Kidney epithelial cell (primary cell): ENCODE measurements at places on chromosomes 2 and 18.

DNA sequence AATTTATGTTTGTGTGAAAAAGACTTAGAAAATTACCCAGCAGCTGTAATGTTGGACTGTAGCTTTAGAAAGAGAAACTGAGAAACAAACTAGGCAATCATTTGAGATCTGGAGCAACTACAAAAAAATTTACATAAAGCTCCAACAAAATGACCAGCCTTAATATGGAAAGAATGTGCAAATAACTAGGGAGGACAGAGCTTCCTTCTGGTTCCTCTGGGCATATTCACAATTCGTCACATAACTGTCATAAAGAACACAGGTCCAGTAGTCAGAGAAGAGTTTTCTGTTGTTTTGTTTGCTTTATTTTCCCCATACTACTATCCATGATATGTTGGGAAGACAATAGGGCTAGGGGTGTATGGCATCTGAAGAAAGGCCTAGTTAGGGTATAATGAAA lies 416.8 kb upstream of the DSEL start:
- DNase-seq, result no peak

DNA sequence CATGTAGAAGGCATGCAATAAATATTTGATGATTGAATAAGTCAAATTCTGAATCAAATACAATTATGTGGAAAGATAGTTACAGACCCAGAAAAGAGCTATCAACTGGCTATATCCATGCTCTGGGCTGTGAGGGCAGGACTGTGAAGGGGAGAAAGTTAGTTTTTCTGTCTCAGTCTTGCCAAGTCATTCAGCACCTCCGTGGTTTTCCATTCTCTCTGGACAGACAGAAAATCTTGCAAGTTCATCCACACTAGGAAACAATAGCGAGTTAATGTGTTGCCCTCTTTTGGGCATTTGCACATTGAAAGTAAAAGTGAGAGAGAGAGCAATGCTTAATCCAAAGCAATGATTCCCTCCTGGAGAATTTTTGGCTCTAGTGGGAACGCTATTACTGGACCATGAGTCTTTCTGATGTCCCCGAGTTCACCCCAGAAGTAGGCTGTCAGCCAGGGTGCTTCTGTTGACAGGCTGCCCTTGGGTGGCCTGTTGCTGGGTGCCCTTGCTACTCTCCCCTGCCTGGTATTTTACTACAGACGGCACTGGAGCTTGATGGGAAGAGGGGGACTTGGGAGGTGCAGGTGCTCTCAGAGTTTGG lies 238.3 kb downstream of the LOXHD1 start:
- no peak for DNase-seq

GRCh38 chr18:23966909-23967308 lies 47.6 kb upstream of the TTC39C start:
- DNase-seq, result no peak

DNA sequence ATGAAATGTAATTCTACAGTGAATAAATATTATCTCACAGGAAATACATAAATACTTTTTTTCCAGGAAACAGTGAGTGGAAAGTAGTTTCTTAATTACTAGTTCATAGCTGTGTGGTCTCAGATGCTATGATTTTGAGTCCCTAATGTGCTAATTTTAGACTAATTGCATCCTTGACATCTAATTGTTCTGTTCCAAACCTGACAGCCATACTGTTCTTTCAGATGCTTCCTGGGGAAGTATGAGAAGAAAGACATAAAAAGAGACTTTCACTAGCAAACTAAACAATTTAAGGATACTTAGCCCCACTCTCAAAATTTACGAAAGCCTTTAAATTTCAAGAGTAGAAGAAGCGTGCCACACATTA lies 350.9 kb upstream of the CDH20 start:
- DNase-seq, result no peak

- peak; percentile 79 for DNase-seq
Measured at GRCh38 chr18:6917072-6917471, 187.6 kb downstream of the ARHGAP28 start.

DNA sequence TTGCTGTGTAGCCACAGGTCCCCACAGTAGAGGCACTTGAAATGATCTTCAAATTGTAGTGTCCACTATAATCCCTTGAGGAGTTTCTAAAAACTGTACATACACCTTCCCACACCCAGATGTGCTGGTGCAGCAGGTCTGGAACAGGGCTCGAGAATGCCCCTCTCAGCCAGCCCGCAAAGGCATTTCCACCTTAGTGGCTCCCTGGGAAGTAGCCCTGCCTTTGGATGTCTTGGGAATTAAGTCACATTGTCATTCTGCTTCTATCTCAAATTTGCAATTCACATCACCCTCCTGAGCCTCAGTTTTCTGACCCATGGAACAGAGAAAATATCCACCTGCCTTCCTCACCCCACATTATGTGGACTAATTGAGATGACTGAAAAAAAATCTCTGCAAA lies 44.3 kb upstream of the TCF7L1 start:
- DNase-seq, result no peak

DNA sequence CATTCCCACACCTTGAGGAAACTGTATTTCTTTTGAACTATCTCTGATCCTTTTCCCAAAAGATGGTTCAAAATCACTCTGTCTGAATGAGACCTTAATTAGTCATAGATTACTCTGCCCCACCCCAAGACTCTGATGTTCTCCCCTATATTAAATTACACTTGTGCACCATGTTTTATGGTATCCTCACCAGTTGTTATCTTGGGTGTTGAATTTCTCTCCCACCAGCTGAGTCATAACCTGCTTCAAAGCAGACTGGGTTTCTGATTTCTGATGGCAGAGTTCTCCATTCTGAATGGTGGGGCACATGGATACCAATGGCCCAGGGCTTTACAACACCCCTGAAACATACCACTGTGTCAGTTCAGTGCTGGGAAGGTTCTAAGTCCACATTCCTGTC lies 15.0 kb downstream of the CDH20 start:
- no peak for DNase-seq

GRCh38 chr2:130288467-130289403 lies 54.0 kb upstream of the IMP4 start:
- no peak for DNase-seq

GRCh38 chr2:98333922-98334321 lies 12.3 kb upstream of the CNGA3 start:
- DNase-seq, result no peak

GRCh38 chr2:239093952-239094351 lies 246.1 kb downstream of the TWIST2 start:
- no peak for DNase-seq

DNA sequence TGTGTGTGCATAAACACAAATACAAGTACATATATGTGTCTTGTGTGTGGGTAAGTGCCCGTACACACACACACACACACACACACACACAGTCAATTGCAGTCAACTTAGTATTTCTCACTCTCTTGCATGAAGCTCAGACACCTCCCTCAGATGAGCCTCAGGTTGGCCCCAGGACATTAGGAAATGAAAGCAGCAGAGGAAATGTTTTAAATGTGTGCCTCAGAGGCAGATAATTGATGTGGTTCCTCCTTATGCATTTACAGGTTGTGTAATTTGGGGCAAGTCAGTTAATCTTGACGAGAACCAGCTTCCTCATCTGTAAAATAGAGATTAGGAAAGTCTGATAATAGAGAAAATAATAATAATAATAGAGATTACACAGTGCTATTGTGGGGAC lies 814.0 kb upstream of the ID2 start:
- DNase-seq, result no peak

DNA sequence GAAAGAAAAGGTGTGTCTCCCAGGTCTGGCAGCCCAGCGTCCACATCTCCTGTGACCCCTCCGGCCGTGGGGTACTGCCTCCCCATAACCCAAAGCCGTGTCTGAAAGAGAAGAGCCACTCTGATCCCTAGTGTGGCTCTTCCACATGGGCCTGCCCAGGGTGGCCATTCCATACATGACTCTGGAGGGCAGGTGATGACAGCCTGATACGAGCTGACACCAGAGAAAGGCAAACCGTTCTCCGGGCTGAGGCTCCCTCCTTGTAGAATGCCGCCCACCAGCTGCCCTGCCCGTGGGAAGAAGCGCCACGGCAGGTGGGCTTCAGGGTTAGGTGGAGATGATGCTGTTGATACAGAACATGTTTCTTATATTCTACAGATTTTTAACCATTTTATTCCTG lies 451.6 kb upstream of the SALL3 start:
- DNase-seq, result no peak

DNA sequence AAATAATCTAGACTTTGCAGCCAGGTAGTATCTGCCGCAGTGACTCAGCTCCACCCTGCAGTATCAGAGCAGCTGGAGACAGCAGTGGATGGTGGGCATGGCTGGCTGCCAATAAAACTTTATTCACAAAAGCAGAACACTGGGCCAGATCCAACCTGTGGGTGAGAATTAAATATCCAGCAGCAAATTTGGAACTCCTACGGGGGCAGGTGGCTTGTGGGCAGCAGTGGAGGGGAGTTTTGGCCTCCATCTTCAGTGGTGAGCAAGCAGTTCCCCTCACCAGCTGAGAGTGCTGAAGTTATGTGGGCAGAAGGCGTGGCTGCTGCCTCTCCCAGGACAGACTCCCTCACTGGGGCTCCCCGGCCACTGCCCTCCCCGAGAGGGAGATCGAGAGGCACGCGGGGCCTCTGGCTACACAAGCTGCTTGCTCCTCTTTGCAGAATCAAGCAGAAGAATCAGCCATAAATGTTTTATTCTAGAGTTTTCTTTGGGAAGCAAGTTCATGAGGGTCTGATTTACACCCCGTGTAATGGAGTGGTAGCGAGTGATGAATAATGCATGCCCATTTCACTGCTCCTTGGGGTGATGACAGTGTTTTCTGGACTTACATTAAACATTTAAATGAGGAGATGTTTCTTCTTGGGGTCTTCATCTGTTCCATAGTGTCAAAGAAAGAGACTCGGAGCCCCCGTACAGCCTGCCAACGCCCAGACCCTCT lies 204.3 kb downstream of the SEPTIN10 start:
- no peak for DNase-seq

DNA sequence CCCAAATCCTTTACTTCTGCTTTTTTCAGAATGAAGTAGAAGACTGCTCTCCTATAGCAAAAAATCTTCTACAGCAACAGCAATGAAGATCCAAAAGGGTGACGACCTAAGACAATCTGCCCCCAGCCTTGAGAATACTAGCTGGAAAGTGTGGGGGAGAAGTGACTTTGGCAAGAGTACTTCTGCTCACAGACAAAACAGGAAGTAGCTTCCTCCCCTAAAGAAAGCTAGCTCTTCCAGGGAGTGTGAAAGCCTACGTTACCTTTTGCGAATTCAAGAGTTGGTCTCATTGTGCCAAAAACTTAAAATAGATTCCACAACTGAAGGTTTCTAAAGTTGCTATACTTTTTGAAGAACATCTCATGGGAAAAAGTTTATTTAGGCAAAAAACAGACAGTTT lies 1069.2 kb upstream of the CHAC2 start:
- DNase-seq, result no peak

- DNase-seq, result no peak
Measured at GRCh38 chr2:134892282-134893035, 26.2 kb upstream of the CCNT2 start.

- no peak for DNase-seq
Measured at GRCh38 chr2:156077041-156077742, 255.3 kb downstream of the NR4A2 start.

GRCh38 chr2:96520231-96520630 lies 15.1 kb upstream of the NEURL3 start:
- no peak for DNase-seq

DNA sequence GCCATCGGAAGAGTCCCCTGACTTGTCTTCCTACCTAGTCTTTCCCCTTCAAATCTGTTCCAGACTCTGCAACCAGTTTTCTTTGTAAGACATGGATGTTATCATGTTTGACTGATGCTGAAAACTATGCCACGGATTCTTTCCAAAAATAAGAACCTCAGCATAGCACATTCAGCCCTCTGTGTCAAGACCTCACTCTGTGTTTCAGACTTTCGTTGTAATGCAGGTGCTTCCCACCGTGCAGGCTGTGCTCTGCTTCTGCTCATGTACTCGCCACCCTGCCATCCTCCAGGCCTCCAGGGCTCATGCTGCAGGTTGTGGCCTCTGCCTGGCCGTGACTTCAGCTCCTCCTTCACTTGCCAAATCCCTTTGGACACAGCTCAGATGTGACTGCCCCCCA lies 347.0 kb upstream of the RAB12 start:
- DNase-seq, result no peak

DNA sequence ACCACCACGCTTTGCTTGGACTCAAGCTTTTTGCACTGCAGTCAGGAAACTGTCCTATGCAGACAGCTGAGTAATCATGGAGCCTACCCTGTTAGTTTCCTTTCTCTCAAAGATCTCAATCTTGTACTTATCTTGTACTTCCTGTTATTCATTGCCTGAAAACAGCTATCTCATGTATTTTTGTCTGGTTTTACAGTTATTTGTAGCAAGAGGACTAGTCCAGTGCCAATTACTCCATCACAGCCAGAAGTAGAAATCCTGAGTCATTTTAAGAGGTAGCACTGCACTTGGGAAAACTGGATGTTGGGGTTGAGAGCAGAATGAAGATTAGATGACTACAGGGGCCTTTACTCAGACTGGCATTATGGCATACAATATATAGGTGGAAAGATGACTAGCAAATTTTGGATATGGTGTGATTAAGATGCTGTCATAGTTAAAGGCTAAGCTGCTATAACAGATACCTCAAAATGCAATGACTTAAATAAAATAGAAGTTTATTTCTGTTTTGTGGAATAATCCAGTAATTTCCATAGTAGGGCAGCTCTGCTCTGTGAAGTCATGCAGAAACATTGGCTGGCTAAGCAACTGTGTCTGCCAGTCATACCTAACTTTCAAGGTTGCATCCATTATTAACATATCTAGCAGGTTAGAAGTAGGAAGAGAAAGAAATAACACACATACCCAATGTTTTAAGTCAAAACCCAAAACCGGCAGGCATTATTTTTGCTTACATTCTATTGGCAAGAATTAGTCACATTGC lies 21.1 kb upstream of the CHMP3 start:
- DNase-seq, result no peak
